ENCODE measurements at places on chromosomes 16 and 17.

GRCh38 chr16:15605839-15606517 lies 37.0 kb downstream of the MARF1 start:
- DNase-seq, result no peak

DNA sequence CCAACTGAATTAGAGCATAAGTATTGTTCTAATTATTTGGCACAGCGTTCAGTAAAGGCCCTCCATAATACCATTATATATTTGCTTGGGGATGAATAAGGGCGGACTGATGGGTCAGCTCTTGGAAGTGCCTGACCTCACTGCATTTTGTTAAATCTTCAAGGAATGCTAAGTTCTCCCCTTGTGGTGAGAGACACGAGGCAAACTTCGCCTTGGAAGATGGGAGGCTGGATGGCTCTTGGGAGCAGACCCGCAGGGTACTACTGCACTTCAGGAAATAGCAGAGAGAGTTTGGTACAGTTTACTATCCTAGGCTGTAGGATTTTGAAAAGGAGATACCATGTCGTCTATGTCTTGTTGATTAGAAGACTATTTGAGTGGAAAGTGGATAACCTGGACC lies 87.0 kb upstream of the RPRML start:
- DNase-seq, result peak; percentile 81

DNA sequence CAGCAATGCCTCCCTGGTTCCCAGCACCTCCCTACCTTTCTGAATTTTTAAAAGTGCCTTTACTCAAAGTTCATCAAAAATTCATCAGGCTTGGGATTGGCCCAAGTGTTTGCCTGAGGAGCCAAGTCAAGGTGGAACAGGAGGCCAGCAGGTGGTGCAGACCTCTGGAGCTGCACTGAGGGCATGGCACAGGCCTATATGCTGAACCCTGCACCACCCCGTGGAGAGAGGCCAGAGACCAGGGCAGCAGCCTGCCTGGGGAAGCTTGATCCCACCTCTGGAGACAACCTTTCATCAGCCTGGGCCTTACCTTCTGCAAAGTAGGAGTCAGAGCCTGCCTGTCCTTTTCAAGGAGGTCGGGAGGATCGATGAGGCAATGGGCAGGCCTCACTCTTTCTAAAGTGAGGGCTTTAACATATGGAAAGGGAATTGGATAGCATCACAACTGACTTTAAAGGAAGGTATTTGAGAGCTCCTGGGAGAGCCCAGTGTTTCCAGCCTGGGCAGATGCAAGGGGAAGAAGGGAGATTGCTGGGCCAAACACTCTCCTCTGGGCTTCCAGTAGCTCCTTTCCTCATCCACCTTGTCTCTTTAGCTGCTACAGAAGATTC lies 31.8 kb upstream of the TMEM132E start:
- DNase-seq, result peak; percentile 67

- peak; percentile 90 for DNase-seq
These were observed at the start of gene PLEKHG4 for GRCh38 chr16:67279296-67280089. PLEKHG4 (plus strand) TSS chr16:67279532; CDS start chr16:67280045, 513 bp downstream.

DNA sequence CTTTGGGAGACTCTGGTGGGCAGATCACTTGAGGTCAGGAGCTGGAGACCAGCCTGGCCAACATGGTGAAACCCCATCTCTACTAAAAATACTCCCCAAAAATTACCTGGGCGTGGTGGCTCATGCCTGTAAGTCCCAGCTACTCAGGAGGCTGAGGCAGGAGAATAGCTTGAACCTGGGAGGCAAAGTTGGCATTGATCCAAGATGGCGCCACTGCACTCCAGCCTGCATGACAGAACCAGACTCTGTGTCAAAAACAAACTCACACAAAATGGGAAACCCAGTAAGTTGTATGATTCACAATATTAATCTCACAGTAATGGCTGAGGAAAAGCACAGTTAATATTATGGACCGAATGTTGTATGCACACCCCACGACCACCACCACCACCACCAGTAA lies 24.3 kb downstream of the WSB1 start:
- no peak for DNase-seq

DNA sequence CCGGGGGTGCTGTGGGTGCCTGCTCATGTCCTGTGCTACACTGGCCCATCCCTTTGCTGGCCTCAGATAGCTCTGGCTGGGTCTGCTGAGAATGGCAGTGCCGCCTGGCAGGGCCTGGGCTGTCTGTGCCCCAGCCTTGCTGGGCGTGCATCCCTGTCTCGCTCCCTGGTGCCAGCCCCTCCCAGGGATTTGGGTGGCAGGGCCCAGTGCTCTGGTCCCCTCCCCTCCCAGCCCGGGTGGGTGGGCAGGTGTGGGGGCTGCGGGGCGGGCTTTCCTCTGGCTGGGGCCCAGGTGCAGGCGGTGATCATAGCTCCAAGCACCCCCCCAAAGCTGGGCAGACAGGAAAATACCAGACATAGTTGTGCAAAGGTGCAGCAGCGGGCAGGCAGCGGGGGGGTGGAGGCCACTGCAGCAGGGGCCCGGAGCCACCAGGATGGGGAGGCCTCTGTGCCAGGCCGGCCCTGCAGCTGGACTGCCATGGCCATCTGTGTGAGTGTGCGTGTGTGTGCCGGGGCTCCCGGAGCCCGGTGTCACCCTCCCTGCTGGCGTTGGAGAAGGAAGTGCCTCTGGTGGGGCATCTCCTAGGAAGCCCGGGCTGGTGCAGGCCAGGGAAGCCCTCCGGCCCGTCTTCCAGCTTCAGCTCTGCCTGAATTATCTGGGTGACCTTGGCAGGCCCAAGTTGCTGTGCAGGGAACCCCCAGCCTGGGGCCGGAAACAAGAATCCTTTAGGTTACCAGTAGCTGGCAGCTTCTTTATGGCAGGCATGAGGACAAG lies 7.4 kb downstream of the GLIS2 start:
- peak; percentile 58 for DNase-seq

DNA sequence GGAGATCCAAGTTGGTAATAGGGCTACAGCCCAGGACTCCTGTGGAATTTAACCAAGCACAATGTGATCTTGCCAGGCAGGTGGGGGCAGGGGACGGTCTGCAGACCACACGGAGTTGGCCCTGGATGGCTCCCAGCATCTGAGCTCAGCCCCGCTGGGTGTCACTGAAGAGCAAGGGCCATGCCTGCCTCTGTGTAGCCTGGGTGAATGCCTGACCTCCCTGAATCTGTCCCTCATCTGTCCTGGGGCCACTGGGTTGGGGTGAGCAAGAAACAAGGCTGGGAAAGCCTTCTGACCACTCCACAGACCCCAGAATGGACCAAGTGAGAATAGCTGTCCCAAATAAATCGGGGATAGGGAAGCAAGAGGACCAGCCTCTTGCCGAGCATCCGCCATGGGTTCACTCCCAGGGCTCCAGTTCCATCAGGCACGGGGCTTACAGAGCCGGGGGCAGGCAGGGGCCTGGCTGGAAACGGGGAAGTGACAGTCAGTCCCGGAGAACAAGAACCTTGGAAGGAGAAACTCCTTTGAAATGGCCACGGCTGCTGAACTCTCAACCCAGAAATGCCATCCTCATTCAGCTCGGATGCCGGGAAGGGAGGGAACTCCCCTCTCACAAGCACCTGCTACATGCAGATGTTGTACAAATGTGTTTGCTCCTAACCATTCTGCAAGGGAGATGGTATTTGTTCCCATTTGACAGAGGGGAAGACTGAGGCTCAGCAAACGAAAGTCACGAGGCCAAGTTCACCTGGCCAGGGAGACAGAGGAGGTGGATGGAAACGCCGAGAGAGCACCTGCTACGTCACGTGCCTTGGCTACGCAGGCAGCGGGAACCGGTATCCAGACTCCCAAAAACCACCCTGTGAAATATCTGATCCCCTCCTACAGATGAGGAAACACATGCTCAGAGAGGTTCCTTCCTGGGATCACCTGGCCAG lies 50.0 kb downstream of the RMI2 start:
- DNase-seq, result peak; percentile 48

DNA sequence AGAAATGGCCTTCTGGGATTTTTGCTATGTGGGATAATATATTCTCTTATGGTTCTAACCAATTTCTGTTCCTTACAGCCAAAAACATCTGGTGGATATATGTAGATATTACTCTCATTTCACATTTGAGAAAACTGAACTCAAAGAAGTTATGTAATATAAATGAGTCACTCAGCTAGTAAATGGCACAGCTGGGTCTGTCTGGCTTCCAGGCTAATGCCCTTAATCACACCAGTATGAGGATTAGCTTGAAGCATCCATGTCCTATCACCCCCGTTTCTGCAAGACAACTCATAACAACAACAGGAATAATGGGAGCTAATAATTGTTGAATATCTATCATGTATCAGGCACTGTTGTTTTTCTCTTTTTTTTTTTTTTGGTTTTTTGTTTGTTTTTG lies 34.4 kb upstream of the USP7 start:
- DNase-seq, result no peak

- DNase-seq, result no peak
These were observed 156.1 kb upstream of the CDH13 start for GRCh38 chr16:82470620-82471152.

- DNase-seq, result no peak
These were observed 39.9 kb downstream of the ADCY7 start for GRCh38 chr16:50306287-50306686.

- no peak for DNase-seq
These were observed 58.3 kb upstream of the CIBAR2 start for GRCh38 chr16:85170590-85171003.

GRCh38 chr17:55350825-55351205 lies 70.8 kb downstream of the MMD start:
- peak; percentile 66 for DNase-seq

GRCh38 chr17:49527927-49528651 lies 33.0 kb downstream of the NGFR start:
- DNase-seq, result no peak

GRCh38 chr17:57420734-57421717 lies 164.7 kb downstream of the MSI2 start:
- no peak for DNase-seq

DNA sequence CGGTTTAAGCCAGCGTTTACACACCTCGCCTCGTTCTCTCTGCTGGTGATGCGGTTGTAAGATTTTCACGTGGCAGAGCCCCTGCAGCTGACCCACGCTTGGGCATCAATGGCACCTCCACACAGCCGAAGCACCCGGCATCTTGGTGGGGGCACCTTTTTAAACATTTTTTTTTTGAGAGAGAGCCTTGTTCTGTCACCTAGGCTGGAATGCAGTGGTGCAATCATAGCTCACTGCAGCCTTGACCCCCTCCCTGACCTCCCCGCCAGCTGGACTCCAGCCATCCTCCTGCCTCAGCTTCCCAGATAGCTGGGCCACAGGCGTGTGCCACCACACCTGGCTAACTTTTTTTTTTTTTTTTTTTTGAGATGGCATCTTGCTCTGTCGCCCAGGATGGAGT lies 4.9 kb downstream of the WDR90 start:
- no peak for DNase-seq

- DNase-seq, result no peak
These were observed 120.9 kb downstream of the METRNL start for GRCh38 chr17:83200231-83200699.

DNA sequence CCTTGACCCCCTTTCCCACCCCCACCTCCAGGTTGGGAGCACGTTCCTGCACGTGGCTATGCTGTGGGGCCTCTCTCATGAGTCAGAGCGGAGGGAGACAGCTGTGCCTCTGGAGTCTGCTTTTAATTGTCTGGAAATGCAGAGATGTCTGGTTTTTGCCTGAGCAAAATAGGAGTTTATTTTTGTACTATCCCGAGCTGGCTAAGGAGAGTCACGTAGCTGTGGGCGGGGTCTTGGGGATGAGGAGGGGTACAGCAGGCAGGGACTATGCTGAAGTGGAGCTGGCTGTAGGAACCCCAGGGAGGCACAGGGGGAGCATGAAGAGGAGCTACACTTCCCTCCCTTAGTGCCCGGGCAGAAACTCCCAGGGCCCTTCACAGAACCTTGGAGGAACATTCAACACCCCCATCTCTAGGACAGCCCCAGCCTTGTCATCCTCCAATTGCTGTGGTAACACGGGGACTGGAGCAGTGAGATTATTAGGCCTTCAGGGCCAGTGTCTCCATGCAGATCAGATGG lies 44.7 kb upstream of the LGALS9 start:
- DNase-seq, result peak; percentile 44

GRCh38 chr17:40909755-40910154 lies 24.7 kb upstream of the KRT20 start:
- DNase-seq, result no peak

DNA sequence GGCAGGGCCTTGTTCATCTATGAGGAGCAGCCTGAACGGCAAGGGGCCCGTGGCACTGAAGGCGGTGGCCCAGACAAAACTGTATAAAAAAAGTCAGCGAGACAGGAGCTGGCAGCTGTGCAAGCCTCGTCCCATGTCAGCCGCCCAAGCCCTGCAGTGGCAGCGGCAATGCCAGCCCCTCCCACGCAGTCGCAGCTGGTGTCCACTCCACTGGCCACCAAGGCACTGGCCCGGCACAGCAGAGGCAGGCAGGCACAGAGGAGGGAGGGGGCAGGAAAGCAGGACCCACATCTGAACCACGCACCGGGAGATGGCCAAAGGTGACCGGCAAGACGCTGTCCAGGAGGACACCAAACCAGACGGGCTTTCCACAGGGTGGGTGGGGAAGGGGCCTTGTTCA lies 15.9 kb upstream of the C16orf95 start:
- no peak for DNase-seq

DNA sequence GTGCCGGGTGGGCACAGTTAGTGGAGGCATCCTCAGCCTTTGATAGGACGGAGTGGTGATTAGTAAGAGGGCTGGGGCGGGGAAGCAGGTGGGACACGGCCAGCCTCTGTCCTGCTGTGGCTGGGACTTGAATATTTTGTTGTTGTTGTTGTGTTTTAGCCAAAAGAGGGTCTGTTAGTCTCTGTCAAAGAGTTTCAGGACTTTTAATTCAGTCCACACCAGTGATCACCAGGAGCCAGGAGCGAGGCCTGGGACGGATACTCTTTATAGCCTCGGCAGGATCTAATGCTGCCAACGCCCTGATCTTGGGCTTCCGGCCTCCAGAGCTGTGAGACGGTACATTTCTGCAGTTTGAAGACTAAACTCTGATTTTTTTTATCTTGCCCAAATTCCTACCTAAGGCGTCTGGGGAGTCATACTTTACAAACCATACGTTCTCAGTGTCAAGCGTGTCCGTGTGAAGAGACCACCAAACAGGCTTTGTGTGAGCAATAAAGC lies 2.9 kb upstream of the RNF213 start:
- peak; percentile 78 for DNase-seq

DNA sequence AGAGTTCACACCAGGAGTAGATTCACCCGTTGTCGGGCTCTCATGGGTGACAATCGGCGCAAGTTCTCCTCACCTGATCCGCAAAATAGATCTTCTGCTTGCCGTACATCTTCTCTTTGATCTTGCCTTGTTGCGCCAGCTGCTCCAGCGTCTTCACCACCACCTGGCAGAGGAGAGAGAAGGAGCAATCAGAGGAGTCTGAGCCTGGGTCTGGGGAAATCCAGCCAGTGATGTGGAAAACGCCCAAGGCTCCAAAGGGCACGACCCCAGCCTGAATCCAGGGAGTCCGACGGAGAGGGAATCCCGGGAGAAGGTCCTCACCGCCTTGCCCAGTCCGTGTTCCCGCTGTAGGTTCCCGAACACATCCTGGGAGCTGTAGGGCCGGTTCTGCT lies 393 bp downstream of the PSMC3IP start:
- DNase-seq, result no peak

GRCh38 chr17:1484060-1484535 lies 8.4 kb downstream of the MYO1C start:
- DNase-seq, result no peak

GRCh38 chr16:16774389-16774788 lies 395.4 kb downstream of the NPIPA7 start:
- DNase-seq, result no peak
